Heart left ventricle (tissue), 16 donors: ENCODE measurements at places on chromosomes 6 and 20. TPM values are rescaled to one million over a fixed set of nuclear protein-coding genes. Genes with fewer than 3 reads are reported as not detected.

DNA sequence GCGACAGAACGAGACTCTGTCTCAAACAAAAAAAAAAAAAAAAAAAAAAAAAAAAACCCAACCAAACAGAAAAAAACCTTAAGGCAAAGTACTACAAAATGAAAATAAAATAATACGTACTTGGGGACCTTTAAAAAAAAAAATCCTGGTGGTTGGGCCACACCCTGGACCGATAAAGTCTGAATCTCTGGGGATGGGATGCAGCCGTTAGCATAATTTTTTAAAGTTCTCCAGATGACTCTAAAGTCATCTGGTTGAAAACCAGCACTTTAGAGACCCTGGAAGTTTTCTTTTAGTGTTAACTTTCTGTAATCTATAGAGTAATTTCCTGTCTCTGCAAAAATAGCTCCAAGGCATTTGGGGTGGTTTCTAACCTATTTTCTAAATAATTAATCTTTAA is 142.9 kb upstream of the SALL4 start:
- DNase-seq = no peak

DNA sequence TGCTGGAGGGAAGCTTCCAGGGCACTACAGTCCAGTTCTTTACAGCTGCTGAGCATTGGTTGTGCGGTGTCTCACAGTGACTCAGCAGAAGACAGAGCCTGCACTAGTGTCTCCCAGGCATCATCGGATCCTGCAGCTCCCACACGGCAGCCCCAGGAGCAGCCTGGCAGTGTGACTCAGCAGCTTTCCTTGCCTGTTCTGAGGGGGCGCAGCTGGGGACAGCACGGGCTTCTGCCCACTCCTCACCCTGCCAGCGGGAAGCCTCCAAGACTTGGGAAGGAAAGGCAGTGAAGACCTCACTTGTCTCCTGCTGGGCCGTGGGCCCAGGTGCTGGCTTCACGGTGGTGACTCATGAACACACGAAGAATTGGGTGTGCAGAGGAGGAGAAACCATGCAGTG is 165.4 kb downstream of the SYNDIG1 start:
- peak; percentile 46 for DNase-seq

- no peak for DNase-seq
Measured at GRCh38 chr6:68654134-68654533, 19.1 kb downstream of the ADGRB3 start.

DNA sequence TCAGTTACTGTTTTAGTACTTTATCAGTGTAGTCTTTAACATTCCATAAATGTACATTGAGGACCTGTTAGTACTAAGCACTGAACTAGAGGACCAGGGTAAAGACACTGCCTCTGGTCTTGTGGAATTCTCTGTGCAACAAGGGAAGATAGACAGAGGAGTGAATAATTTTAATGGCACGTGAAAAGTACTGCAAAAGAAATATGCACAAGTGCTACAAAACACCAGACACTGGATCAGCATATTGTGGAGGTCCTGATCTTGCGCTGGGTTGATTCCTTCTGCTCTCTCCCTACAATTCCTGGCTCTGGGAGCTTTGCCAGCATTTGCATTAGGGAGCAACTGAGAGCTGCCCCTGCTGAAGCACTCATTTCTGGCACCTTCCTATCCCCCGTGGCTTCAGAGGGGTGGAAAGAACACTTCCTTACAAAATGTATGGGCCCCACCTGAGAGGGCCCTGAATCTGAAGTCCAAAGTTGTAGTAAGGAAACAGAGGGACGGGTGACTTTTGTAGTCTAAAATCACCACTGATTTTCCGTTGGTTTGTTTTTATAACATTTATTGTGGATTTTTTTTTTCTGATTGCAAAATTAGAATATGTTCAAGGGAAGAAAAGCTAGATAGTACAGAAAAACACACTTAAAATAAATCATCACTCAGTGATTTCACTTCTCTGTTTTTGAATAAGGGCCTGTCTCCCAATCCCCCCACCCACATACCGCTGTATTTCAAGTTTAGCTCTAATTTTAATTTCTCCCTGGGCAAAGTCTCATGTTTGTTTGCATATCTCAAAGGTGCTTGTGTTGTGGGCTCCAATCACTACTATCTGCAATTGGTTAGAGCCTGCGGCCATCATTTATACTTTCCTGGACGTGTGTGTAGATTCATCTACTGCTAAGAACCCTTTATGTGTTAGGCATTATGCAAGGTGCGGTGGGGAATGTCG is 4.9 kb downstream of the PKIG start:
- no peak for DNase-seq

- peak; percentile 7 for DNase-seq
Measured at GRCh38 chr20:61594198-61594597, 342.1 kb downstream of the CDH4 start.

DNA sequence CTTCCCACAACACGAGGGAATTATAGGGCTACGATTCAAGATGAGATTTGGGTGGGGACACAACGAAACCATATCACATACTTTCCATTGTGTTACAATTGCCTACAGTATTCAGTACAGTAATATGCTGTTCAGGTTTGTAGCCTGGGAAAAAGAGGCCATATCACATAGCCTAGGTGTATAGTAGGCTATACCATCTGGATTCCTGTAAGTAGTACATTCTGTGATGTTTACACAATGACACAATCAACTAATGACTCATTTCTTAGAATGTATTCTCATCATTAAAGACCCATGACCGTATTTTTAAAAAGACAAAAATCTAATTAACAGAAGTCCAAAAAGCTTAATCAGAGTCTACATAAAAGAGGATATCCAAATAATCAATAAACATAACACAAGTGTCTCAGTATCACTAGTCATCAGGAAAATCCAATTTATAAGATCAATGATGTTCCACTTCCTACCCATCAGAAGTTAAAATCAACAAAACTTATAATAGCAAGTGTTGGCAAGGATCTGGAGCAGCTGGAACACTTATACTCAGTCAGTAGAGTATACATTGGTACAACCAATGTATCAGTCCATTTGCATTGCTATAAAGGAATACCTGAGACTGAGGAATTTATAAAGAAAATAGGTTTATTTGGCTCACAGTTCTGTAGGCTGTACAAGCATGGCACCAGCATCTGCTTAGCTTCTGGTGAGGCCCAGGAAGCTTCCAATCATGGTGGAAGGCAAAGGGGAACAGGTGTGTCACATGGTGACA is 215.9 kb downstream of the CLVS2 start:
- no peak for DNase-seq

DNA sequence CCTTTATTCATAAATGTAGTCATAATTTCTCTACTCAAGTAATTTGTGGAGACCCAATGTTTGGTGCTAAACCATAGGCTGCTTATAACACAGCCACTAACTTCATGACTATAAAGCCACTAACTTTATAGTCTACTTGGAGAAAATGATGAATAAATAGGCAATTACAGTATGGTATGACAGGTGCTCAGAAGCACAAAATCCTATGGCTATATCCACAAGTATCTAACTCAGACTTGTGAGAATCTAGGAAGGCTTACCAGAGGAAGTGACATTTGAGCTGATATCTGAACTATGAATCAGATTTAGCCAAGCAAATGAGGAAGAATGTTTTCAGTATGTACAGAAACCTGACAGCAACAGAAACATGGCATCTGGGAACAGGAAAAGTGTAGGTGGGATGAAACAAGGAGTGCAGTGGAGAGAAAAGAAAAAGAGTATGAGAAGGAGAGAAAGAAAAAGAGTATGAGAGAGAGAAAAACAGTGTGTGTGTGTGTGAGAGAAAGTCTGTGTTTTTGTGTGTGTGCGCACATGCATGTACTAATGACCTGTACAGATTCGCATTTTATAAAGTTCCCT is 59.9 kb downstream of the REV3L start:
- DNase-seq = no peak

GRCh38 chr20:11905460-11906179 is 12.1 kb upstream of the BTBD3 start:
- DNase-seq = no peak

GRCh38 chr6:116405138-116405537 is 34.4 kb downstream of the DSE start:
- DNase-seq = no peak

DNA sequence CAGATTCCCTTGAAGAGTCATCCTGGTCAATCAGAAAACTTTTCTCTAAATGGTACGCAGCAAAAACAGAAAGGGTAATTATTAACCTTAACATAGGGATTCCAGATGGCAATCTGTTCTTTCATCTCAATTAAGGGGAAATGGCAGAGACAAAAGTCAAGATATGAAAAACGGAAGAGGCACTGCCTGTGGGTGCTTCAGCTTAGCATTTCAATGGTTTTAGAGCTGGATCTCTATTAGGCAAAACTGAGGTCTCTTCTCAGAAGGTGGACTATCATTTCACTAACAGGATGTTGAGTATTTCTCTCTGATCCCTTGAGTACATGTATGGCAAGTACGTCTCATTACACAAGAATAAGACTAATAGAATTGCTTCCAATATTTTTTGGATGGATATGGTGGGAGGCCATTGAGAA is 296.9 kb downstream of the HIVEP2 start:
- DNase-seq = no peak

DNA sequence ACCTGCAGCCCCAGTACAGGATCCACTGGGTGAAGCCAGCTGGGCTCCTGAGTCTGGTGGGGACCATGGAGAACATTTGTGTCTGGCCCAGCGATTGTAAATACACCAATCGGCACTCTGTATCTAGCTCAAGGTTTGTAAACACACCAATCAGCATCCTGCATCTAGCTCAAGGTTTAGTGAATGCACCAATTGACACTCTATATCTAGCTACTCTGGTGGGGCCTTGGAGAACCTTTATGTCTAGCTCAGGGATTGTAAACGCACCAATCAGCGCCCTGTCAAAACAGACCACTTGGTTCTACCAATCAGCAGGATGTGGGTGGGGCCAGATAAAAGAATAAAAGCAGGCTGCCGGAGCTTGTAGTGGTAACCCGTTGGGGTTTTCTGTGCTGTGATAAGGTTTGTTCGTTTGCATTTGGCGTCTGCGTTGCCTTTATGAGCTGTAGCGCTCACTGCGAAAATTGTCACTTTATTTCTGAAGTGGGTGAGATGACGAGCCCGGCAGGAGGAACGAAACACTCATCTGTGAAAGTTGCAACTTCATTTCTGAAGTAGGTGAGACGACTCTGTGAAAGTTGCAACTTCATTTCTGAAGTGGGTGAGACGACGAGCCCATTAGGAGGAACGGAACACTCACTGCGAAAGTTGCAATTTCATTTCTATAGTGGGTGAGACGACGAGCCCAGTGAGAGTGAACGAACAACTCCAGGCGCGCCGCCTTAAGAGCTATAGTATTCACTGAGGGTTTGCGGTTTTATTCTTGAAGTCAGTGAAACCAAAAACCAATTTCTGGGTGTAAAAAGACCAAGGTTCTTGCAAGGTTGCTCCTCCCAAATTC is 31.1 kb downstream of the SERPINB6 start:
- no peak for DNase-seq

- DNase-seq = no peak
Measured at GRCh38 chr6:44702292-44702691, 314.8 kb downstream of the CDC5L start.

- DNase-seq = no peak
Measured at GRCh38 chr6:1313767-1314503, 2.0 kb downstream of the FOXQ1 start.

- DNase-seq = no peak
Measured at GRCh38 chr20:45189861-45190260, 15.2 kb downstream of the PI3 start.

DNA sequence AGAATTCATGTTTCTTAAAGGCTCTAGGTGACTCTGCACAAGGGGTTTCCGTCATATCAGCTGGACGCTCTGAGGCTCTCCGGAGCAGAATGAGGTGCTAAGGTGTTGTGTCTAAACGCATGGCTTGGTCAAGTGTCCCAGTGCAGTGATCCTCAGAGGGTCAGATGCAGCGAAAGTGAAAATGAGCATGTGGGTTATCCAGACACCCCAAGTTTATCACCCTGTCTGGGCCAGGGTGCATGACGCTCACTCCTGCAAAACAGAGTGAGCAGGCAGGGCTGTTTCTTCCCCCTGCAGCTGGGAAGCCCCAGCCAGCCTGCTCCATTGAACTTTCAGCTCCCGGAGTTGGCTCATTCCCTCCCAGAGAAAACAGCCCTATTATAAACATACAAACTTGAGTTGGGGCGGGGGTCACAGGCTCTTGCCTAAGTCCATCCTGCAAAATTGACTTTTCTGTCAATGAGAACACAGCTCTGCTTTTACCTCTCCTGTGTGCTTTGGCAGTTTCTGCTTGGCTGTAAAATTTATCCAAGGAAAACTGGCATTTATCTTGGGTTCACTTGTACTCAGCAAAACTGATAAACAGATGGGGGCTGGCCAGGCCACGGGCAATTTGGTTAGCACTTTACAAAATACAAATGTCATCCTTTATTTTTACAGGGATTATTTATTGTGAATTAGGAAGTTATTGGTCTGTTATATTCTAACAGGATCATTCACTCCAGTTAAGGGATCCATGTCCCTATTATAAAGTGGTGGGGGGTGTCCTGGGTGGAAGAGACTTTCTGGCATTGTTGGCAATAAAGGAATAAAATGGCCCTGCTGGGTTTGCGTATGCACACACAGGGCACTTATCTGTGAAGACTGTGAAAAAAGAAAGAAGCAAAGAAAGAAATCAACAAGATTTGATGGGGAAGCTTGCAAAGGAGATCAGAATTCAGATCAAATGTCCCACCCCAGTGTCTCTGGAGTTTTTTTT is 154.9 kb downstream of the FOXA2 start:
- DNase-seq = no peak

NPBWR2 gene
- total RNA-seq = not detected

DSP gene
- total RNA-seq = 350 TPM

LPA gene
- not detected for total RNA-seq

ABHD16B gene
- total RNA-seq = not detected

MMP24 gene
- total RNA-seq = 0.22 TPM
